ENCODE measurements at places on chromosomes 2 and 18.

DNA sequence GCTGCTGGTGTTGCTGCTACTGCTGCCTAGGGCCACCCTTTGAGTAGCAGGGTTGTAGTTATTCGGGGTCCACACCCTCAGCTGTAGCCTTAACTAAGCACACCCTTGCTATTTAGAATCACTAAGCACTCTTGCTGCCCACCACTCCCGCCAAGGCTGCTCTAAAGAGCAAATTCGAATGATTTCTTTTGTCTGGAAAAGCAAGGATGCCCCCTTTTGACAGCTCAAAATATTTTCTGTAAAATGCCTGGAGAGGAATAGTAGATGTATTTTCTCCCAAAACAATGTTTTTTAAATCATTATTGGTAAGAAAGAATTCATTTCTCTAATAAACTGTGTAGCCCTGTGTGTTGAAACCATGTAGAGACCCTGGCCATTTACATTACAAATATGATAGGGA, 80.8 kb upstream of the PAPOLG start:
- no peak for DNase-seq

GRCh38 chr18:2178036-2178435, 393.3 kb downstream of the METTL4 start:
- no peak for DNase-seq

DNA sequence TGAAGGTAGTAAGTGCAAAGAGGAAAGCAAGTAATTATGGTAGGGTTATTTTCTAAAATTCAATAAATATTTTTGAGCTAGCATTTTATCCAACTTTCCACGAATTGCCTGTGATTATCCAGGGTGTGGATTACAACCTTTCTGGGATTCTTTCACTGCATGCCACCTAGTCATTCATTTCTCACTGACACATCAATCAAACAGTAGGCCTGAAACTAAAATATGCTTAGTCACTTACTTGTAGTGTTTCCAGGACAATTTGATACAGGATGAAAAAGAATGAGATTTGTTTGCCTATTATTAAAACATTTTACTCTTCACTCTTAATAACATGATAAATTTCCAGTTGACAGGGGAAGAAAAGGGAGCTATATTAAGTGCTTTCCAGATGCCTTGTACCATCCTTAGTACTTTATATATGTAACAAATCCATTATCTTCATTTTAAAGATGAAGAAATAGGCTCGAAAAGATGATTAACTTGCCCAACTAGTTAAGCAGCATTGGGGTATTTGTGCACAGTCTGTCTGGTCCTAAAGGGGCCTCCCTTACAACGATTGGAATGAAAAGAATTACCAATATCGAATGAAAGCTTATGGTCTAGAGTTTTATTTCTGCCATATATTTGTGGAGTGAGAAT, 70.4 kb downstream of the KCTD1 start:
- DNase-seq, result no peak

GRCh38 chr2:57850415-57851130, 196.0 kb upstream of the VRK2 start:
- DNase-seq, result no peak

GRCh38 chr2:144836635-144837350, 316.9 kb upstream of the ZEB2 start:
- DNase-seq, result no peak

DNA sequence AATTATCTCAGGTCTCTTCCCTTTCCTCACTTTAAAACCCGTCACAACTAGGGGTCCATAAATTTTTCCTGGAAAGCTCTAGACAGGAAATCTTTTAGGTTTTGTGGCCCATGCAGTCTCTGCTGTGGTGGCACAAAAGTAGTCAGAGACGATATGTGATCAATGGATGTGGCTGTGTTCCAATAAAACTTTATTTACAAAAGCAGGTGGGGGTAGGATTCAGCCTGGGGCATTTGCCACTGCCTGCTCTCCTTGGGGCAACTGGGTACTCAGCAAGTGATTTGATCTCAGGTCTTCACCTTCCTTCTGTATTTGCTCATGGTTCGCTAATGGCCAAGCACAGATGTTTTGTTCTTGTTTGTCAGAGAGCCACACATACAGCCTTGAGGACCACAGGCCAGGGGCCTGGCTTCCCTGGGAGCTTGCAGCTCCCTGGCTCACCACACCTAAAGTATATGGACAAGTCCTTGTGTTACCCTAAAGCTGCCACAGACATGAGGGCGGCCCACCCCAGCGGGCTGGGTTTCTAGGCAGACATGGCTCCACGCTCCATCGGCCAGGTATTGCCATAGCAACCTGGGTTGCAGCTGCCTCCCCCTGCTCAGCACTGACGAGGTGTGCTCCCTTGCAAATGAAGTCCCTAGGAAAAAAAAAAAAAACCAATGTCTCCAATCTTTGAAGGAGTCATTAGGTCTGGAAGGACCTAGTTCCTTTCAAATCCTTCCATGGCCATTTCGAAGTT, 89.7 kb upstream of the YWHAQ start:
- no peak for DNase-seq

DNA sequence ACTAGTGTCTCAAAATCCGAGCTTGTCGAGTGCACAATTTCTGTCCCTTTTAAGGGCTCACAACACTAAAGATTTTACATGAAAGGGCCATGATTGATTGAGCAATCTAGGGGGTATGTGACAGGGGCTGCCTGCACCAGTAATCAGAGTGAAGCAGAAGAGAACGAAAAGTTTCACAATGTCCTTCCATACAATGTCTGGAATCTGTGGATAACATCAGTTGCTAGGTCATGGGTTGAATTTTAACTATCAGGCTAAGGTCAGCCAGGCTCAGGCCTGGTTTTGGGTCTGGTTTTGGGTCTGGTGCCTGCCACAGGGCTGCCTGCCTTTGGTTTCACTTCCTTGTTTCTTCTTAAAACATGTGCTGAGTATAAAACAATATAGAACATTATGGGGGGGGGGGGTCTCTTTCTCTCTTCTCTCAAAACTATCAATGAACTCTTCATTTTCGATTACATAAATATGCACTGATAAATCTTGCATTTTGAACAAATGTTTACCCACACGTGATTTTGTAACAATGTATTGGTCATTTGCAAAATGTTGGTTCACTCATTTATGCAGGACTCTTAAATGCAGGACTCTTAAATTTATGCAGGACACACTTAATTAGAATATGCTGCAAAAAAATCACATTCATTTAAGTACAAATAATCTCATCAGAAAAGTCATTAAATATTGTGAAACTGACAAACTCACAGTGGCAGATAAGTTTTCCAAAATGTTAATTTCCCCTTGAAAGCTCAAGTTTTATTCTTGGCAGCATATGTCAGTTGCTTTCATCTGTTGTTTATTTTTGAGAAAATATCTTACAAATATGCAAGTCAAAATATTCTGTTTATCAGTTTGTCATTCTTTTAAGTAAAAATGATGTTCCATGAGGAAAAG, 290.5 kb upstream of the KYNU start:
- DNase-seq, result no peak

- no peak for DNase-seq
Measured at GRCh38 chr2:196079052-196079451, 10.4 kb upstream of the DNAH7 start.

- no peak for DNase-seq
Measured at GRCh38 chr18:76363436-76364120, 131.5 kb downstream of the ZNF516 start.

- DNase-seq, result no peak
Measured at GRCh38 chr2:47227532-47228279, 72.6 kb upstream of the STPG4 start.

GRCh38 chr18:10140461-10141282, 226.9 kb downstream of the VAPA start:
- no peak for DNase-seq
